Right hindlimb (tissue), 1 donor: ENCODE measurements at places on chromosomes 6 and 20.

- DNase-seq = peak; percentile 47
Measured at GRCh38 chr6:150813319-150813992, 52.0 kb upstream of the MTHFD1L start.

GRCh38 chr6:157077251-157077650 lies 246.1 kb downstream of the TMEM242 start:
- DNase-seq = no peak

- DNase-seq = no peak
Measured at GRCh38 chr20:42110301-42110700, 492.1 kb upstream of the CHD6 start.

DNA sequence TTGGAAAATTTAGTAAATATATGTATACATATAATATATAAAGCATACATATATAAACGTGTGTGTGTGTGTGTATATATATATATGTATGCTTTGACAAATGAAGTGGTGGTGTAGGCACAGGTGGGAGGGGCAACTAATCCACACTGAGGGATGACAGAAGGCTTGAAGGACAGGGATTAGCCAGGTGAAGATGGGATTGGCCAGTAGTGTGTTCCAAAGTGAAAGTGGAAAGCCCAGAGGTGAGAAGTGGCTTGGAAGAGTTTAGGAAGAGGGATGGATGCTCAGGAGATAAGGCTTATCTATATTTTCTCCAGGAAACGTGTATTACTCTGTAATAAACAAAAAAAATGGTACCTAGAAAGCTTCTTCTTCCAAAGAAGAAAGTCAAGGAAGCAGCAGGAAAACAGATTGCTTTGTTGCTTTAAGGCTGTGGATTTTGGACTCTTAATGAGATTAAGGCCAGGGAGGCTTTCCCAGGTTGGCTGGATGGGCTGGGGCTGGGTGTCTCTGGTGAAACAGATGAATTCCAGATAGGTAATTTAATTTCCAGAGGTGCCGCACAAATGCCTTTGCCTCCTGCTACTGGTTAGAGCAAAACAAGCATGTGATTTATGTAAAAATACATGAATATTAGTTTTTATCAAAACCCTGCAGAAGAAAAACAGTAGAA lies 63.9 kb downstream of the JARID2 start:
- DNase-seq = no peak

DNA sequence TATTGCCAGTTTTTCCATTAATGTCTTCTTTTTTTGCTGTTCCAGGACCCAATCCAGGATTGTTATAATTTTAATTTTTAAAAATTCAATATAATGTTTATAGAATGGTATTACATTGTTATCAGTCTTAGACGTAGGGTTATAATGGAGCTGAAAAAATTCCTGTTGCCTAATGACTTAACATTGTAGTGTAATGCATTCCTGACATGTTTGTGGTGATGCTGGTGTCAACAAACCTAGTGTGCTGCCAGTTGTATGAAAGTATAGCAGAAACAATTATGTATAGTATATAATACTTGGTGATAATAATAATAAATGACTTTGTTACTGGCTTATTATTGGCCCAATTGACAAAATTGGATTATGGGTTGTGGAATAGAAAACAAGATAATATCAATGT lies 30.4 kb downstream of the KIZ start:
- no peak for DNase-seq

GRCh38 chr6:36478051-36478526 lies 35.3 kb downstream of the KCTD20 start:
- no peak for DNase-seq

DNA sequence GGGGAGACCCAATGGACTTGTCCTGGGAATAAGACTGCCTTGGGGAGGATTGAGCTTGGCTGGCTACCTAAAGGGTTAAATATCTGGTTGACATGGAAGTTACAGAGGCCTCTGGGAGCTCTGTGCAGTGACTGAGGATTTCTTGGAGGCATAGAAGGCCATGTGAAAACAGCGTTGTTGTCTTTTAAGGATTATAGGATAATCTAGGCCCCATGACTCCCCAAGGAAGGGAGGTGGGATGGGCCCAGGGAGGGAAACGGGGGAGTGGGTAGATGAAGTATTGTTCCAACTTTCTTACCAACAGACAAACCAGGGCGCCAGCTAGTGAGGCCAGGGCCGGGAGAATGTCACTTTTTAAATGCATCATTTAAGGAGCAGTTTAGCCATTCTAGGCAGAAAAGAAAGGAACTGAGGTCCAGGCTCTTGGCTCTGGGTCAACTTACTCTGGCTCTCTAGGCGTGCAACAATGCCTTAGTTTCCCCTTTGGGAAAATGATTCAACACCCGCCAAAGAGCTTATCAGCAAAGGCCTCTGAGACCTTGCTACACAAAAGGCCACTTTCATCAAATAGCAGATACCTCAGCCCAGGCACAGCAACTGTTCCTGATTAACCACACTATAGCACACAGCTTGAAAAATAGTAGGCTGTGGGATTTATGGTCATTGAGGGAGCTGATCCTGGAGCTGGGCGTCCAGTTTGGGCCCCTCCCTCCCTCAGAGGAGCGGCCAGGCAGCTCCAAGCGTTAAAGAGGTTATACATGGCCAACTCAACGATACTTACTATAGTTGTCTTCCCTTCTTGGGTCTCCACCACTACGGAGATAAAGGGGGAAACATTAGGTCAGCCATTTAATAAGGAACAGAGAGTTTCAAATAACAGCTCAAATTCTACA lies 7.0 kb downstream of the MRPS18A start:
- DNase-seq = peak; percentile 60

- DNase-seq = no peak
Measured at GRCh38 chr20:21523281-21523868, 9.5 kb upstream of the NKX2-2 start.
